Neuronal stem cell (in vitro differentiated cells): ENCODE measurements at places on chromosomes 5 and 9.
A peak's percentile ranks its signal among the peaks of the same experiment; 100 is the strongest.

DNA sequence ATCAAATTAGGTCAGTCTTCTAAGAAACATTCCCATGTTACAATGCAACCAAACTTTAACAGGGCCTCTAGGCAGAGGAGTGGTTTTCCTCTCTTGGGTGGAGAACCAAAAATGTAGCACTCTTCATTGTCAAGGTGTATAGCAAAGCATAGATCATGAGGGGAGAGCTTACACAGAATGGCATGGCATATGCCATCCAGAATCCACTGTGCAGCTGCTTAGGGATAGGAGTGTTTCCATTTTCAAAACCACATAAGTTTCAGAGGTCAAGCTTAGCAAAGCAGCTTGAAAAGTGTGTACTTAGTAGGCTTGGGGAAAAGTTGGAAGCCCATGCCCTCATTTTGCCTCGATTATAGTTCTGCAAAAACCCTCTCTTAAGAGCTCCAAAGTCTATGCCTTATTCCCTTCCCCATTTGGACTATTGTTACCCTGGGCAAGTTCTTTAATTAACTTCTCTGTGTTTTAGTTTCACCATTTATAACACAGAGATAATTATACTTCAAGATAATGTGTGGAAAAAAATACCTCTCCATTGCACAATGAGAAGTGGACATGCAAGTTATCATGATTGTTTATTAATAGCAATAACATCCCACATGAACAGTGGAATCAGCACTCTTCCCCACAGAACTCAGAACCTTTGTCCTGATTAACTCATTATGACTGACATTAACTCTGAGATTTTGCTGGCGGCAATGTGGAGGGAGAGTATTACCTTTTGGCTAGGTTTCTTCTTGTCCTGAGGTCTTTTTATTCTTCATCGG lies 398.9 kb upstream of the WWC1 start:
- H3K4me3 ChIP-seq, result no peak overlapping the region
- H3K36me3 ChIP-seq, result no peaks in the 10 kb centered on the region
- no peak for DNase-seq

GRCh38 chr9:85425153-85425611 lies 316.6 kb downstream of the AGTPBP1 start:
- no peak overlapping the region for H3K4me3 ChIP-seq
- H3K27me3 ChIP-seq, result no peaks in the 10 kb centered on the region
- no peaks in the 10 kb centered on the region for H3K36me3 ChIP-seq
- H3K4me1 ChIP-seq, result peaks cover 10% of the 10 kb centered on the region
- no peak overlapping the region for H3K27ac ChIP-seq

DNA sequence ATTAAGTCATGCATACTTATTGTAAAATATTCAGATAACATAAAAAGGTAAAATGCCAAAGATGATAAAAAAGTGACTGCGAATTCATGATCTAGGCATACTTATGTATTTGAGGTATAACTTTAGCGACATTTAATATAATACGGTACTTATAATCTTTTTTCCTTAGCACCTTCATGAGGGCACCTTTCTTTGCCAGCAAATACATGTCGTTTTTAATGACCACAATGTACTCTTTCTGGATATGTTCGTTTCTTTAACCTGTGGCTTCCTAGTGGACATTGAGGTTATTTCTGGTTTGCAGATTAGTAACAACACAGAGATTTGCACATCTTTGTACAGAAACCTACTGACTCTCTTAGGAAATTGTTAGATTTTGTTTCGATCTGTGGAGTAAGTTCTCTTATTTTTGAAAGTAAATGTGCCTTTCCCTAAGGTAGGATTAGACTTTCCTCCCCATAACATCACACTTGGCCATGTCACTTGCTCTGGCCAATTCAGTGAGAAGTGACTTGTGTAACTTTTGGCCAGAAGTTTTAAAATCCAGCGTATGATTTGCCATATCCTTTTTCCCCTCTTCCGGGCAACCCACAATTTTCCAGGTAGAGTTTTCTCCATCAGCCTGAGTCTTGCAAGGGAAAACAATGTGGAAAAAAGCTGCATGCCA lies 24.4 kb downstream of the ANKRD33B start:
- H3K36me3 ChIP-seq, result no peaks in the 10 kb centered on the region
- no peak overlapping the region for H3K4me3 ChIP-seq
- H3K27me3 ChIP-seq, result no peaks in the 10 kb centered on the region
- H3K27ac ChIP-seq, result no peak overlapping the region
- DNase-seq, result no peak

- H3K27ac ChIP-seq, result no peak overlapping the region
- H3K4me1 ChIP-seq, result peaks cover 8% of the 10 kb centered on the region
- DNase-seq, result no peak
- H3K36me3 ChIP-seq, result no peaks in the 10 kb centered on the region
- no peak overlapping the region for H3K4me3 ChIP-seq
These were observed 30.3 kb downstream of the PDGFRB start for GRCh38 chr5:150125334-150125733.

DNA sequence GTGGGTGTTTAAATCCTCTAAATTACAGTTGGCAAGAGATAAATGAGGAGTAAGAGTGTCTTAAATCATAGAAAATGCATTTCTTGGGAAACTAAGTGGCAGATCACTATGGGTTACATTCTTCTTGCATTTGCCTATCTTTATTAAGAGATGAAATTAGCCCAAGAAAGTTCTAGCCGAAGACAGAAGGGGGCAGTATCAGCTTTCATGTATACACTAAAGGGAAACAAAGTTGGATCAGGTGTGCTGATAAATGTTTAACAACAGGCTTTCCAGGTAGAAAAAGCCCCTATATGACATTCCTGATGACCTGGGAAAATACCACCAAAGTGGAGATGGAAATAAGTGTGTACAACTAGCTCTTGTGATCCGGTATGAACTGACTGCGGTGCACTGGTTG lies 81.9 kb upstream of the TLR4 start:
- no peak overlapping the region for H3K27ac ChIP-seq
- H3K36me3 ChIP-seq, result no peaks in the 10 kb centered on the region
- DNase-seq, result no peak
- no peaks in the 10 kb centered on the region for H3K27me3 ChIP-seq
- no peaks in the 10 kb centered on the region for H3K4me1 ChIP-seq
- no peak overlapping the region for H3K4me3 ChIP-seq

DNA sequence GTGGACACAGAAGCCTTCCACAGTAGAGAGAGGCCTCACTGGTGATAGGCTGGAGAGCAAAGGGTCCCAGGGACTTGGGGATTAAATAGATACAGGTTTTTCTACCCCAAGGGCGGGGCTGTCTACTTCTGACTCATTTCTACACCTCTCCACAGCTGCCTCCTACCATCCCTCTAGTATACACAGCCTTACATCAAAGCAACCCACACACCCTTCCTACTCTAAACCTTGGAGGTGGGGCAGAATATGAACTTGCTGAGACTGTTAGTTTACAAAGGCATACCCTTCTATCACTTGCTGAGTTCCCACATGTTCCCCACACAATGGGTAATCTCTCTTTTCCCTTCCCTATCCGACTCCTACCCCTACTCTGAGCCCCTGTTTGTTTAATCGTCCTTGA lies 19.9 kb upstream of the PCA3 start:
- H3K4me1 ChIP-seq, result no peaks in the 10 kb centered on the region
- no peak overlapping the region for H3K27ac ChIP-seq
- no peaks in the 10 kb centered on the region for H3K27me3 ChIP-seq

GRCh38 chr5:25974451-25974850 lies 1063.9 kb downstream of the CDH9 start:
- H3K36me3 ChIP-seq, result no peaks in the 10 kb centered on the region
- H3K27me3 ChIP-seq, result no peaks in the 10 kb centered on the region
- no peaks in the 10 kb centered on the region for H3K4me1 ChIP-seq
- no peak overlapping the region for H3K27ac ChIP-seq
- DNase-seq, result no peak
- no peak overlapping the region for H3K4me3 ChIP-seq

- no peaks in the 10 kb centered on the region for H3K4me1 ChIP-seq
These were observed 9.2 kb upstream of the SHOC1 start for GRCh38 chr9:111803924-111804323.

- no peak overlapping the region for H3K4me3 ChIP-seq
- no peaks in the 10 kb centered on the region for H3K36me3 ChIP-seq
- DNase-seq, result no peak
- H3K27me3 ChIP-seq, result no peaks in the 10 kb centered on the region
- no peak overlapping the region for H3K27ac ChIP-seq
- H3K4me1 ChIP-seq, result peaks cover 3% of the 10 kb centered on the region
These were observed 497.6 kb upstream of the CD180 start for GRCh38 chr5:67693956-67694809.

GRCh38 chr9:86034863-86035734 lies 64.3 kb downstream of the GOLM1 start:
- no peak overlapping the region for H3K4me3 ChIP-seq
- no peaks in the 10 kb centered on the region for H3K4me1 ChIP-seq
- no peaks in the 10 kb centered on the region for H3K27me3 ChIP-seq
- H3K36me3 ChIP-seq, result peaks cover 94% of the 10 kb centered on the region
- H3K27ac ChIP-seq, result no peak overlapping the region

- no peak overlapping the region for H3K27ac ChIP-seq
- H3K27me3 ChIP-seq, result no peaks in the 10 kb centered on the region
- no peak overlapping the region for H3K4me3 ChIP-seq
- H3K4me1 ChIP-seq, result no peaks in the 10 kb centered on the region
- H3K36me3 ChIP-seq, result peaks cover 37% of the 10 kb centered on the region
These were observed 38.3 kb downstream of the FAM13B start for GRCh38 chr5:137994556-137994955.

- no peak overlapping the region for H3K4me3 ChIP-seq
- no peaks in the 10 kb centered on the region for H3K27me3 ChIP-seq
- H3K36me3 ChIP-seq, result no peaks in the 10 kb centered on the region
- DNase-seq, result no peak
- H3K4me1 ChIP-seq, result no peaks in the 10 kb centered on the region
These were observed 1294.2 kb downstream of the EFNA5 start for GRCh38 chr5:106376522-106376921.

DNA sequence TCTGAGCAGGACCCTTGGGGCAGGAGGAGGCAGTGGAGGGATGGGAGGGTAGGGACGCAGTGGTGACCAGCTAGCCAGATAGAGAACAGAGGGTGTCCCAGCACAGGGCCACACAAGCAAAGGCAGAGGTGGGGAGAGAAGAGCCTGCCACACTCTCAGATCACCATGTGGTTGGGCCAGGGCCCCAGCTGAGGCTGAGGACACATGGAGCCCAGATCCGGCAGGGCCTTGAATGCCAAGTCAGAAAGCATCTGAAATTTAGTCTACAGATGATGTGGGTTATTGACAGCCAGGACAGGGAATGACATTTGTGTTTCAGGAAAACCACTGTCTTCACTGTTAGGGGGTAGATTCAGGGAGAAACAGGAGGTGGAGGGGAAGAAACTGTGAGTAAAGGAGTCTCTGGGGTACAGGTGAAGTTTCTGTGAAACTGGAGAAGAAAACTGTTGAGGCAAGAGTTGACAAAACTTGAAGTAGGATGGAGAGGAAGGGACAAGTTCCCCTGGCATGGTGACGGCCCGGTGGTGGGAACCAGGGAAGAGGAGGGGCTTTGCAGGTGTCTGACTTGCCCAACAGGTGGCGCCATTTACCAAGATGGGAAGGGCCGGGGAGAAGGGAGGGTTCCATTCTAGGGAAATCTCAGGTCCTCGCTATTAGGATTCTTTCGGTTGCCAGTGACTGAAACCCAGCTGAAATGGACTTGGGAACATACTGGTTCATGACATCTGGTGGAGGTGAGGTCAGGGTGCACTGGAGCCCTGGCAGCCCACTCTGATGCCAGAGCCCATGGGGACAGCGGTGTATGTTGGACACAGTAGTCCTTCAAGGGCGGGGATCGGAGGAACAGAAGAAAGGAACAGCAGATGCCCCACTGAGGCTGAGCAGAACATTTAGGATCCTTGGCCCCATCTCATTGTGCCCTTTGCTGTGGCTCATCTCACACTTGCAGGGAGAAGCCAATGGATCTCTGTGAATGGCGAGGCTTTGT lies 100.1 kb downstream of the KCNIP1 start:
- no peaks in the 10 kb centered on the region for H3K27me3 ChIP-seq
- no peaks in the 10 kb centered on the region for H3K36me3 ChIP-seq
- peak; percentile 70 for DNase-seq
- H3K27ac ChIP-seq, result no peak overlapping the region

GRCh38 chr5:43256261-43256966 lies 56.8 kb downstream of the HMGCS1 start:
- no peak for DNase-seq

GRCh38 chr5:136984772-136985446 lies 514.2 kb downstream of the SPOCK1 start:
- no peaks in the 10 kb centered on the region for H3K27me3 ChIP-seq
- no peak overlapping the region for H3K4me3 ChIP-seq
- H3K27ac ChIP-seq, result no peak overlapping the region
- DNase-seq, result no peak

DNA sequence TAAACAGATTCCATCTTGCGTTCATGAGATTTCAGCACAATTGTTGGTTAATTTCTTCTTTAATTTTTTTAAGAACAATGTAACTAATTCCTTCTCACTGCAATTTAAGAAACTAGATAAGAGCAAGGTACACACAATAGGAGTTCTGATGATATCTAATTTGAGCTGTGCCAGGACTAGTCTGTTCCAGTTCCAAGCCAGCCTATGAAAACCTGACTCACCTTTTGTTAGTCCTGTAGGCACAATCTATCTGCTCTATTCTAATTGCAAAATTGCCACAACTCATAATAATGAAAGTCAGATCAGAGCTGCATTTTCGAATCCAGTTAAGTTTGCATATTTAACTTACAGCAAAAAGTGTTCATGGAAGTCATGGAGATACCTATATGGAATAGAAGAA lies 494.1 kb upstream of the TUSC1 start:
- H3K27ac ChIP-seq, result no peak overlapping the region
- no peaks in the 10 kb centered on the region for H3K4me1 ChIP-seq
- no peak overlapping the region for H3K4me3 ChIP-seq
- no peaks in the 10 kb centered on the region for H3K36me3 ChIP-seq
- no peak for DNase-seq

- H3K4me1 ChIP-seq, result peaks cover 26% of the 10 kb centered on the region
- no peak overlapping the region for H3K4me3 ChIP-seq
- H3K36me3 ChIP-seq, result no peaks in the 10 kb centered on the region
- no peak overlapping the region for H3K27ac ChIP-seq
- no peak for DNase-seq
These were observed 202.2 kb downstream of the NFIB start for GRCh38 chr9:14111696-14112095.
